CD4-positive, alpha-beta T cell treated with Interleukin-17A for 4 hours (primary cell): ENCODE measurements at places on chromosomes 4 and X.
A peak's percentile ranks its signal among the peaks of the same experiment; 100 is the strongest.

GRCh38 chr4:175927121-175927520 lies 115.1 kb upstream of the GPM6A start:
- no peak for DNase-seq

GRCh38 chrX:44344194-44344593 lies 722 bp upstream of the EFHC2 start:
- DNase-seq: peak; percentile 75

GRCh38 chrX:281166-281999 lies at the start of gene PLCXD1:
Gene PLCXD1 (plus strand): TSS chrX:281381. CDS start chrX:284188, 2,807 bp downstream.
- DNase-seq: peak; percentile 38

DNA sequence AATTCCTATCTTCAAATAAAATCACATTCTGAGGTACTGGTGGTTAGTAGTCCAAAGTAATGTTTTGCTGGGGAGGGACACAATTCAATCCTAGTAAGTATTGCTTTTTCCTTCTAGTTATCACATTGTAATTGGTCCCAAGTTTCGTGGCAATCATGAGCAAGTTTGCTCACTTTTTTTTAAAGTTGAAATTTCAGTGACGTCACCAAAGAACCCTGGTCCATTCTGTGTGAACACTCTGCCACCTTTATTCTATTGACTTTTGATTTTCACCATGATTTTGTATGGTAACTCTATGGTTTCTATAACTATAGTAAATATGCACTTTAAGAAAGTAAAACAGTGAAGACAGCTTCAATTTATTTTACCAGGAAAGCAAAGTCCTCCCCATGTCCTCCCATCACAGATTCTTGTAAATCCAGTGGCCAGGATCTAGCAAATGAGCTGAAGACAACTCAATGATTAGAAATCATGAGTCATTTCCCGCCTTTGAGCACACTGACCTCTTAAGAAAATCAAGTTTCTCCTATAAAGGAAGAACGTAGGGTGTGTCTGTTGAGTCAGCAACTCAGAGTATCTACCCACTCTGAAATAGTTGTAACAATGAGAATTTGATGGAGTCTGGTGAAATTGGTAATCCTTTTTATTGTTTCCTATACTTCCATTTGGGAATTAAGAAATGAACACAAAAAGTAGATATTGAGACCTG lies 1306.6 kb upstream of the PABPC4L start:
- DNase-seq: no peak

DNA sequence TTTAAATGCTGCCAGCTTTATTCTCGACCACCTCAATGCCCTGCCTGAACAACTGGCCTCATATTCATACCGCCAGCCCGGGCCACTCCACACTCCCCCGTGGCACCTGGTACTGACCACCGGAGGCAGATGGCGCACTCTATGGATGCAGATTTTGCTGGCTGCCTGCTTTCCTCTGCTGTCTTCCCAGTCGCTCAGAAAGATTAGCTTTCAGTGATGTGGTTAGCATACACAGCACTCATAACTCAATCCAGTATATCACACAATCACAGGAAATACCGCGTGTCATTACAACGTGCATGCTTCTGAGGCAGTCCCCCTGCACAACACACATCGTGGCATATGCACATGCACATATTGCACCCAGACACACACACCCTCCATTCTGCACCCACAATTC lies 147.2 kb upstream of the BCOR start:
- peak; percentile 25 for DNase-seq

GRCh38 chr4:43990551-43990950 lies 458.1 kb downstream of the KCTD8 start:
- DNase-seq: no peak

DNA sequence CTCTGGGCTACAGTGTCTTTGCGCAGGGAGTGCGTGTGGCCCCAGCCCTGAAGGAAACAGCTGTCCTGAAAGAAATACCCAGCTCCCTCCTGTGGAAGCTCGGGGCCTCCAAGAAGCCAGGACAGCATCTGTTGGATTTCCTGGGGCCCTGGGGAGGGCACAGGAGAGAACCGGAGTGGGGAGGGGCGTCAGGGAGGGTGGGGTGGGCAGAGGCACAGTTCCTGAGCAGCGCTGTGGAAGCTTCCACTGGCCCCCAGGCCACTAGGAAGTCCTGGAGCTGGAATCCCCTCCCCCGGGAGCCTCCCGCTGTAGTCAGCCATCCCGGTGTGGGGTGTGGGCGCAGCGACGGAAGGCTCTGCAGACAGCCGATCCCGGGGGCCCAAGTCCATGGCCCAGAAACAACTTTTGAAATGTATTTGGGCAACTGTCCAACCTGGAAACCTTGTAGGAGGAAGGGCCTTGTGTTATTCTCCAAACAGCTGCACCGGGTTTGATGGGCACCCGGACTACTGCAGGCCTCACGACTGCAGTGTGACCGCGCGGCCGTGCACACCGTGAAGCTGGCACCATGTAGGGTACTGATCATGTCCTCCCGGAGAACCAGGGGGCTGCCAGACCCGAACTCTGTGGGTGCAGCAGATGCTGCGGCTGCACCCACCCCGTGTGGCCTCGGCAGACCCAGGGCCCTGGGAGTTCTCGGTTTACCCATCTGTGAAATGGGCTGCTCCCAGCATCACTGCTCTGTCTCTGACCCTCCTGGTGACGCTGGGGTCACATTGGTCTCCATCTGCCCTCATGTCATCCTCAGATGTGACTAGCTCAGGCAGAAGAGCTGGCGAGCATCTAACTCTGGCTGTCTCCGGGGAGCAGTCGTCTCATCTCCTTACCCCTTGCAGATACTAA lies 68.5 kb upstream of the HMX1 start:
- DNase-seq: no peak

- DNase-seq: no peak
These were observed 178.7 kb downstream of the KDR start for GRCh38 chr4:54946741-54947140.

GRCh38 chr4:7721984-7722551 lies 217.6 kb downstream of the AFAP1 start:
- peak; percentile 14 for DNase-seq

GRCh38 chr4:78057600-78058550 lies 752 bp downstream of the FRAS1 start:
- DNase-seq: peak; percentile 6

DNA sequence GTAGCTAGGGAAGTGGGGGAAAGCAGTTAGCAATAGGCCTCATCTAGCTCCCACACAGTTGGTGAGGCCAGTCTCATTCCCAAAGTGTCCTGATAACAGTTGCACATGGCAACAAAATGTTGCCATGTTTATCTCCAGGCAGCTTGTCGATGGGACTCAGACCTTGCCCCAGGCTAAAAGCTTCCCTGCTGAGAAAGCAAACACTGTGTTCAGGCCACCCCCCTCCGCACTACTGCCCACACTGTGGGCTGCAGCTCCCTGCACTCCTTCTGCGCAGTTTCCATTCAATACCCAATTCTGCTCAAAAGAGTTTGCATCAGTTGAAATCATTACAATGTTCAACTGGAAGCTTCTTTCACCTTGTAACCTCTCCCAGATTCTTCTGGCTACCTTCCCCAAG lies 287.8 kb upstream of the GK2 start:
- DNase-seq: no peak

GRCh38 chrX:71256856-71257255 lies 2.9 kb upstream of the ZMYM3 start:
- no peak for DNase-seq

GRCh38 chr4:124641715-124642381 lies 70.7 kb downstream of the ANKRD50 start:
- DNase-seq: no peak

GRCh38 chrX:53714580-53715345 lies 28.2 kb upstream of the HUWE1 start:
- DNase-seq: peak; percentile 63

- no peak for DNase-seq
These were observed 20.2 kb upstream of the RHOH start for GRCh38 chr4:40176602-40177001.

DNA sequence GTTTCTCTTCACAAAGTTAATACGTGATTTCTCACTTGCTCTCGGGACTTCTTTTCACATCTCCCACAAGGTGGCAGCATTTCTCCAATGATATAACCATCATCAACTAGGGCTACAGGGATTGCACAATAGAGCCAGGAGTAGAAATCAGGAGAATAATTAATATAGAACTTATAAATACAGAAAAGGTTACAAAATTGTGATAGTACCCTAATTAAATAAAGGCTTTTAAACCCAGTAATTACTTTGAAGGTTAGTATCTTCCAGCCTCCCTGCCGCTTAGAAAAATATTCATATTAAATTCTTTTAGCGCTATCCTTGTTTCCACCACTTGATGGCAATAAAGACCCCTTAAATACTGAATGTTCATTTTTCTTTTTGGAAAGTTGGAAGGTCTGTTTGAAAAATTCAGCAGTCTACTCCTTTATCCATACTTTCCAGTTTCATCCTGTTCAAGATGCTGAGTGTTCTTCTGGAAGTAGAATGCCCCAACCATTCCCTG lies 65.8 kb downstream of the RASGEF1B start:
- peak; percentile 60 for DNase-seq

- no peak for DNase-seq
These were observed 21.5 kb downstream of the PKD2 start for GRCh38 chr4:88028946-88029345.

GRCh38 chr4:89998469-89999011 lies 103.9 kb downstream of the MMRN1 start:
- DNase-seq: no peak

DNA sequence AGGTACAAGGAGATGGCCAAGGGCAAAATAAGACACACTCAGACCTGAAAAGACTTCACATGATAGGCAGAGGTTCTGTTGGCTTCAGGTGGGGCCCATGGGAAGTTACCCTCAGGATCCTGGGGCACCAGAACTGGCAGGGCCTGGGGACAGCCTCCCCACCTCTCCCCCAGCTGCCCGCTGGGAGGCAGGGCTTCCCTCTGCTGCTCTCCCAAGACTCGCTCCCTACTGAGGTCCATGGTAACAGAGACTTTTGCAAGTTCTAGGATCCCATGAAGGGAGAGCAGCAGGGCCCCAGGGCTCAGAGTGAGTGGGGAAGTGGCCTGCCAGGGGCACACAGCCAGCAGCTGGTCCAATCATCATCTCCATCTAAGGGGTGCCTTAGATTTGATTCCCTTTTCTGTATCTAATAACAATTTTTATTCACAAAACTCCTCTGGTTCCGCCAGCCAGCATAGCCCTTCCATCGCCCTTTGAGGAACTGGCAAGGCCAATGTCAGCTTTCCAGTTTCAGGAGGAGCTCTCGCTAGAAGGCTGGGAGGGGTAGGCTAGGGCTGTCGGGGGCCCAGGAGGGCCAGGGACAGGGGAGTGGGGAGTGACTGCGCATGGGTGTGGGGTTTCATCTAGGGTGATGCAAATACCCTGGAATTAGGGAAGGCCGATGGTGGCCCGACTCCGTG lies 78.2 kb downstream of the SLC2A9 start:
- no peak for DNase-seq

DNA sequence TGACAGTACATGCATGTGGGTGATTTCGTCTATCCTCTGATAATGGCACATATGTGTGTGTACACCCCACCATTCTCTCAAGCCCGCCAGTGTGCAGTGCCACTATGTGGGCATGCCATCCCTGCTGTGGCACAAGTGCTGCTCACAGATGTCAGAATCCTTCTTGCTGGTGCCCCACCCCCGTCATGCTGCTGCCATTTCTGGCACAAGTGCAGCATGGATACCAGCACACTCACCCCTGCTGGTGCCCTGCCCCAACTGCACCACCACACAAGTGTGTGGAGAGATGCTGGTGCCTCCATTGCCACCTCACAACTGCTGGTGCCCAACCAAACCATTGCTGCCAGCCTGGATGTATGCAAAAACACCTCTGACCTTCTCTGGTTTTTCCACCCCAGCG lies 1133.8 kb downstream of the TECRL start:
- DNase-seq: no peak

GRCh38 chrX:2427147-2427546 lies 73.6 kb downstream of the DHRSX start:
- DNase-seq: no peak

- no peak for DNase-seq
These were observed 58.1 kb downstream of the TAPT1 start for GRCh38 chr4:16168144-16168543.

- no peak for DNase-seq
These were observed 860.9 kb upstream of the LCORL start for GRCh38 chr4:18882468-18882867.

DNA sequence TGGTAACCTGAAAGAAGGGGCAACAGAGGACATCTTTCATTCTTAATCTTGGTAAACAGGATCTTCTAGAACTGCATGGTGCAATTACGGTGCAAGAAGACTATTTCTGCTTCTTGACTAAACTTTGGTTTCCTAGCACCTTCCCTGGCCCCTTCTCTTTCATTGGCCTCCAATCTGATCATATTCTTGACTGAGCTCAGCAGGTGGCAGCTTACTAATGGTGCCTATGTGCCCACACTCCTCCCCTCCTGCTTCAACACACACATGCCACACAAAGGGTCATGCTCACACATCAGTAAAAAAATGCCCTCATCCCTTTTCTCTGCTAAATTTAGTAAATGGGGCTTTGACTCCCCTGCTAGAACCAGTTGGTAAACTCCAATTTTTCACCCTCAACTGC lies 400.5 kb upstream of the MAOA start:
- no peak for DNase-seq

GRCh38 chr4:134624365-134624764 lies 422.8 kb upstream of the PABPC4L start:
- DNase-seq: no peak

- no peak for DNase-seq
These were observed 8.7 kb upstream of the SLAIN2 start for GRCh38 chr4:48332661-48333060.

DNA sequence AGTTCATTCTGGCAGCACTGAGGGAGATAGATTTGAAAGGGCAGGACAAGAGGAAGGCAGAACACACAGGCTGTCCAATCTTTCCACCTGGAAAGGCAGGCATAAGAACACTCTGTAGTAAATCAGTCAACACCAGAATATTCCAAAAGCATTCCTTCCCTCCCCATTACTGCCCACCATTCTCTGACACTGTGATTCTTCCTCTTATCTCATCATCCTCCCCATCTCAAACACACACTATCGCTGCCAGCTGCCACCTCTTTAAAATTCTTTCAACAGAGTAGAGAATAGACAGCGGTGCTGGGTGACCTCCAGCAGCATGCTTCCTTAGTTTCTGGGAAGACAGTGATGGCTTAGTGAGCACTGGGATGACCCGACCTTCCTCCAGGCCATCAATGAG lies 53.7 kb upstream of the MYOZ2 start:
- DNase-seq: no peak

DNA sequence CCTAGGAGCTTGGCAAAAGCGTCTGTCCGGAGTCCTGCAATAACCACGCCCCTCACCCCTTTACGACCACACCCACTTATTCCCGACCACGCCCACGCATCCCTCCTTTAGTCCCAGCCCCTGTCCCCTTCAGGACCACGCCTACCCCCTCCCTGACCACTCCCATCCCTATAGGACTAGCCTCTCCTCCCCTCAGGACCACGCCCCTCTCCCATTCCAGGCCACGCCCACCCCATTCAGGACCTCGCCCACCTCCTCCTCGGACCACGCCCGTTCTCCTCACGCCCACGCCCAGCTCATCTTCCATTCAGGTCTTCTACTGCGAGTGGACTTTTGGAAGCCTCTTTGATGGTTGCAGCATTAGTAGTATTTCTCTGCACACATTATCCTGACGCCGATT lies 131.2 kb upstream of the STX18 start:
- DNase-seq: no peak
